ENCODE measurements at places on chromosomes 5 and 9.
A peak's percentile ranks its signal among the peaks of the same experiment; 100 is the strongest.

DNA sequence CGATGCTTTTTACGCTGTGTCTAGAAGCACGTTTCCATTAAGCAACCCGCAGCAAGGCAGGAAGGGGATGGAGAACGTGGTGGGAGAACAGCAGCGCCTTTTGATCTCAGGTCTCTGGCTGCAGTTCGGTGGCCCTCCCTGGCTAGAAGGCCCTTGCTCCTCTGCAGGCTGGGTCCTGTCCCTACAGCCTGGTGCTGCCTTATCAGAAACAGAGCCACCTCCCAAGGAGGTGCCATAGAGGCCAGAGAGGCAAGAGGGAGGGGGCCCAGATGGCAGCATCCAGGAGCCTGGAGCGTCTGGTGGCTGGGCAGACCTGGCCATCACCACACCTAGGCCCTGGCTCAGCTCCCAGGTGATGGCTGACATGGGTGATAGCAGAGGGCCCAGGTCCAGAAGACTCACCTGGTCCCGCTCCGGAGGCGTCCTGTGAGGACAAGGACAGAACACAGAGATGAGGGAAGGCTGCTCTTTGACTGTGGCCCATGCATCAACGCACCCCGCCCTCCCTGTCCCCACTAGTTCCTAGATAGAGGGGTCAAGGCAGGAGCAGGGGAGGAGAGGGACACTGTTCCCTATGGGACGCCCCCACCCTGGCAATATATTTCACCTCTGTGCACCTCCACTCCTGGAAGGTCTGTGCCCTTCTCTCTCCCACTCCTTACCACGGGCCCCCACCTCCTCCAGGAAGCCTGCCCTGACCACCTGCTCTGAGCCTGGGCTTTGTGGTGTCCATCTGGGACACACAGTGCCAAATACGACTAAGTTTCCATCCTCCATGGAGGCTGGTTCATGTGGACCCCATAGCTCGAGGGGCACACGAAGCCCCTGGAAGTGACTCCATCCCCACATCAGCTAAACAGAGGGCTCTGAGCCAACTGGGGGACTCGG lies 41.6 kb upstream of the SARDH start:
- no peak for DNase-seq

DNA sequence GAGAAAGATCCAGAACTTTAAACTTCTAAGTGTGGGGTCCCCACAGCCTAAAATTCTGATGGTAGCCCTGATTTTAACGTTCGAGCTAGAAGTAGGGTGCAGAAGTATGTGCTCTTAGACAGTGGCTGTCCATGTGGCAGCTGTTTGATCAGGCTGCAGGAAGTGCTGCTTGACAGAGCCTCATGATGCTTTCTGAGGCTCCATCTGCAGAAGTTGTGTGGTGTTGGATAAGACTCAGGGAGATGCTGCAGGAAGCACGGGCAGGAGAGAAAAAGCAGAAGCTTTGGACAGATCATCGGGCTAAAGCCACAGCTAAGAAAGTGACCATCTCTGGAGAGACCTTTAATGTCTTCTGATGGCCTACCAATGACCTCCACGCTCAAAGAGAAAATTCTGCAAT lies 8.1 kb downstream of the MTMR12 start:
- no peak for DNase-seq

- no peak for DNase-seq
These were observed 16.3 kb downstream of the TNFSF8 start for GRCh38 chr9:114914139-114914538.

DNA sequence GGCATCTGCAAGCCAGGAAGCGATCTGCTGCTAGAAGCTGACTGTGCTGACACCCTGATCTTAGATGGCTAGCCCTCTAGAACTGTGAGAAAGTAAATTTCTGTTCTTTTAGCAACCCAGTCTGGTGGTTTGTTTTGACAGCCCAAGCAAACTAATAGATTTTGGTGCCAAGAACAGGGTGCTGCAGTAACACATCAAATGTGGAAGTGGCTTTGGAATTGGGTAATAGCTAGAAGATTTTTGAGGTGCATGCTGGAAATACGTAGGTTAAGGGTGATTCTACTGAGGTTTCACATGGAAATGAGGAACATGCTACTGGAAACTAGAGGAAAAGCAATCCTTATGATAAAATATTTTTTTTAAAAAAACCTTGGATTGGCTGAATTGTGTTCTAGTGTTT lies 153.5 kb upstream of the SH3GL2 start:
- no peak for DNase-seq

DNA sequence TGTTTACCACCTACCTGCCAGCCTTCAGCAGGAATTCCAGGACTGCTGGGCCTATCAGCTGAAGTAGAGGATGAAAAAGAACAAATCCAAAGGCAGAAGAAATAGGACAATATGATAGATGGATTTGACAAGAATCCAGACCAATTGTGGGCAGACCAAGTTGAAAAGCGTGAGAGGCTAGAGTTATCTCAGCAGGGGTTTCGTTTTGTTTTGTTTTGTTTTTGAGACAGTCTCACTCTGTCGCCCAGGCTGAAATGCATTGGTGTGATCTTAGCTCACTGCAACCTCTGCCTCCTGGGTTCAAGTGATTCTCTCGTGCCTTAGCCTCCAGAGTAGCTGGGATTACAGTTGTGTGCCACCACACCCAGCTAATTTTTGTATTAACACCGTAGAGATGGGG lies 113.2 kb downstream of the PALM2AKAP2 start:
- no peak for DNase-seq

DNA sequence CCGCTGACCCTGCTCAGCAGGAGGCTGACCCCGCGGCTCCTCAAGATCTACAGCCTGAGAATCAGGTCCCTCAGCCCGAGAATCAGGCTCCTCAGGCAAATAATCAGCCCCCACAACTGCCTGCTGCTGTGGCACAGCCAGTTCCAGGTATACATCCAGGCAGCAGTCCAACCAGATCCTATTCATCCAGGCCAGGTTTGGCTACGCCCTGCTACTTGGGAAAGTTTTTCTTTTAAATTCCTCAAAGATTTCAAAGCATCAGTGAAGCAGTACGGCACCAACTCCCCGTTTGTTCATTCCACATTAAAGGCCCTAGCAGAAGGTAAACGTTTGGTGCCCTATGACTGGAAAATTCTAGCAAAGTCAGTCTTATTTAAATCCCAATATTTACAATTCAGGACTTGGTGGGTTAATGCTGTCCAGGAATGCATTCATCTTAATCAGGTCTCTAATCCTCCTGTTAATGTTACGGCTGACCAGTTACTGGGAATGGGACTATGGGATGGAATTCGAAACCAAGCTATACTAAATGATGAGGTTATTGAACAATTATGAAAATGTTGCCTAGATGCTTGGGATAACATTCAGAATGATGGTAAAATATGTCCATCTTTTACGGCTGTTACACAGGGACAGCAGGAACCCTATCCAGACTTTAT lies 102.3 kb downstream of the SYK start:
- no peak for DNase-seq

DNA sequence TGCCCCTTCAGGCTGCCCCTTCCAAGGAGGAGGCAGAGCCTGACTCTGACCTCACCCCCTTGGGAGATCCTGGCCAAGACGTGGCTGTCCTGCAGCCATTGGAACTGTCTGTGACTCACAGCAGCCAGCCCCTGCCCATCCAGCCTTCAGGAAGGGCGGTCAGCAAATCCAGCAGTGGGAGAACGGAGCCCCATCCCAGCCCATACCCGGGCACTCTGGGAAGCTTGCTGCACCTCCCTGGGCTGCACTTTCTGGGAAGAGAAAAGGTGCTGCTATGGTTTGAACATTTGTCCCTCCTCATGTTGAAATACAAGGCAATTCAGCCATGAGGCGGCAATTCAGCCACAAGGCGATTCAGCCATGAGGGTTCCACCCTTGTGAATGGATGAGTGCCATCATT lies 24.4 kb downstream of the CCDC187 start:
- DNase-seq = no peak

GRCh38 chr9:87640385-87640795 lies 85.5 kb upstream of the CTSL start:
- no peak for DNase-seq

DNA sequence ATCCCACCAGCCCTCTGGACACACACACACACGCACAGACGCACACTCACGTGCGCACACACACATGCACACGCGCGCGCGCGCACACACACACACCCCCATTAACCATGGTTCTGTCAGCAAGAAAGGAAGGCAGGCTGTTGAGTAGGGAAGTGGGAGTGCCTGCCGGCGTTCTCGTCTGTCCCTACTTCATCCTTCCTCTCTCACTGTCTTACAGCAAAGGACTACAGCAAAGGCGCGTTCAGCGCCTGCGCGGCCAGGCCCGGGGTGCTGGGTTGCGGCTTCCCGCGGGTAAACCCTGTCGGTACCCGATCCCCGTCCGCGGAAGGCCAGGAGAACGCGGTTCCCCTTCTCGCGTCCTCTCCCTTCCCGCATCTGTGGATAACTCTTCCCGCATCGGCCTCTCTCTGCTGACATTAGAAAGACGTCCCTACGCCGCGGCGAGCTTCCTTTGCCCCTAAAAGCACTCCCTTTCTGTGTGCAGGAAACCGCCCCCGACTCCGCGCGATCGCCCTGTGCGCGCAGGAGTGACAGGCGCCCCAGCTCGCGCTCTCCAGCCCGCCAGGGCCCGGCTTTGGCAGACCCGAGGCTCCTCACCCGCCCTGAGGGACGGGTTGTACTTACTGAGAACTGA lies 219.2 kb downstream of the AGTPBP1 start:
- DNase-seq = no peak

- DNase-seq = no peak
These were observed 70.7 kb downstream of the PAX5 start for GRCh38 chr9:36963346-36963745.

DNA sequence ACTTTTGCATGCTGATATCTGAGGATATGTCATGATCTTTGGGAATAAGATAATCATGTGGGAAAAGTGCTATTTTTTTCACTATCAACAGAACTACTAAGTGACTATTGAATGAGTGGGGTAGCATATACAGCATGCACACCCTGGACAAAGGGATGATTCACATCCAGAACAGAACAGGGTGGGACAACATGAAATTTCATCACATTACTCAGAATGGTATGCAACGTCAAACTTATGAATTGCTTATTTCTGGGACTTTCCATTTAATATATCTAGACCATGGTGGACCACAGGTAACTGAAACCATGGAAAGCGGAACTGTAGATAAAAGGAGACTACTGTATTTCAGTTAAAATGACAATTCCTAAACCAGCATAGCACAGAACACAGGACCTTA lies 370.0 kb downstream of the HINT1 start:
- DNase-seq = no peak

- no peak for DNase-seq
These were observed 51.6 kb upstream of the LIFR start for GRCh38 chr5:38607930-38608564.

DNA sequence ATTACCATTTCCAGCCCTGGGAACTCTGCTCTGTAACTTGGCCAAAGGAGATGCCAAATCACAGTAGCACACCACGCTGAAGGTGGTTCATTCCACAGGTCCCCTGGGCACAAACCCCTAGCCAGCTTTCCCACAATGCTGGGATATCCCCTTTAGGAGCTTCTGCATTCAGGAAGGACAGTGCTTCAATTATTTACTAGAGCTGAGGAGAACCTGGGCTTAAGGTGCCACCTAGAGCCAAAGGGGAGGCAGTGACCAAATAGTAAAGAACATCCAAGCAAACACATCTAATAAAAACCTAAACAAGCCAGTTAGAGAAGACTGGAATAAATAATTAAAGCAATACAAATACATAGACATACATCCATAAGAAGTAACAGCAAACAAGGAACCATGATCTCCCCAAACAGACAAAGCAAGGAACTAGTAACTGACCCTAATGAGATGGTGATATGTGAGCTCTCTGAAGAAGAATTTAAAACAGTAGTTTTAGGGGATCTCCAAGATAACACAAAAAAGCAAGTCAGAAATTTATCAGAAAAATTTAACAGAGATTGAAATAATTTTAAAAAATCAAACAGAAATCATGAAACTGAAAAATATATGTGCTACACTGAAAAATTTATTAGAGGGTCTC lies 14.6 kb downstream of the KIF4B start:
- no peak for DNase-seq

DNA sequence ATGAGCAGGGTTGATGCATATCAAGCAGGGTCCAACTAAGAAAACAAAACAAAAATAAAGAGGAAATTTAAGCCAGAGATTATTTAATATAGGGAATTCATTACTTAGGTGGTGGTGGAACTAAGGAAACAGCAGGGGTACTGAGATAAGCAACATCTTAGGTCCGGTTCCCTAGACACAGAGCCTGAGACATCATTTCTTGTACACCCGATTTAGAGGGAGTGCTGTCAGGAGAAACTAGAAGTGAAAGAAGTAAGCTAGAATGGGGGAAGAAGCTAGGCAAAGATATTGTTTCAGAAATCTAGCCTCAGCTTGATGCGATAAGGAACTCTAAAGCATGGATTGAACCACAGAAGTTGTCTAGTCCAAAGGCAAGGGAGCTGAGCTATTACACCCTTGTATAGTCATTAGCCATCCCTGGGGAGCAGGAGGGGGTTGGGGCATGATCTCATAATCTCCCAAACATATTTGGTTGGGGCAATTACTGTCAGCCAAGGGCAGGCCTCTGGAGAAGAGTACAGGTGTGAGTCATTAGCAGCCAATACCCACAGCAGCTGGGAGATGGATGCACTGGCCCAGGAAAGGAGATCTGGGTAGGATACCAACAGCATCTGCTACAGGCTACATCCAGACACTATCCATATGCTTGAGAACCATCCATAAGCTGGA lies 194.5 kb downstream of the ARL15 start:
- peak; percentile 17 for DNase-seq

DNA sequence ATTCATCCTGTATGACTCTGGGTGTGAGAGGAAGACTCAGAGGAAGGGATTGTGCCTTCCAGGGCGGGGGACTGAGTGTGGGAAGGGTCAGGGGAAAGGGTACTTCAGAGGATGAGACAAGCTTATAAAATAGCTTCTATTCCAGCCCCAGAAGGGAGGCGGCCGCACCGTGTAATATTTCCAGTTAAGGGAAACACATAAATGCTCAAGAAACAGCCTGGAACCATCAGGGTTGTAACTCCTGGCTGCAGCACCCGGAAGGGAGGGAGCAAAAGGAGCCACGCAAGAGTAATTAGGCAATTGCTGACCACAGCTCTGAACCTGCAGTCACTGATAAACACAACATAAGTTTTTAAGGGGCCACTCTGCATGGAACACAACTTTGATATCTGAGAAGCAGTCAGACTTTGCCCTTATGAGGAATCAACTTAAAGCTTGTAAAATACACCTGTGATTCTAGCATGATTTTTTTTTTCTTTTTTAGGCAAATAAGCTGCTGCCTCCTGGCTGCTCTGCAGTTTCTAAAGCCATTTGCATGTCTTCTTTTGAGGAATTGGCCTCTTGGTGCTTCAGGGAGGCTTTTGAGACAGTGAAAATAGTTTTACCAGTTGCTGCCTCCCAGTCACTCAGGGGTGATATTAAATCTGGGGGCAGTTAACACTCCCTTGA lies 382.7 kb downstream of the ENC1 start:
- DNase-seq = no peak

- no peak for DNase-seq
These were observed 9.8 kb downstream of the KIF12 start for GRCh38 chr9:114089206-114089840.

DNA sequence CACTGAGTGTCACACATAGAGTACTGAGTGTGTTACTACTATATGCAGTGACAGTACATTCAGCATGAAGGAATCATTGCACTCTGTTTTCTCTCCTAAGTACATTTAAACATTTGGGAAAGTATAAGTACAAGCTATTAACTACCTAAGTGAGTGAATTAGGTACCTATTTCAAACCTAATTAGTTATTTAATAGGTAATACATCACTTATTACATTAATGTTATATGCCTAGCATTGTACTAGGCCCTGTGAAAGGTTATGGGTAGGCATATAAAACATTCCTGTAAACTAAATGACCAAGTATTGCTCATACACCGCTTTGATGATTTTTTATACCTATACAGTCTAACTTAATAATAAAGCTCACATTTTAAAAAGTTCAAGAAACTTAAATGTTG lies 25.7 kb upstream of the PPP3R2 start:
- no peak for DNase-seq

GRCh38 chr9:22206833-22207232 lies 197.7 kb upstream of the CDKN2B start:
- DNase-seq = no peak
